ENCODE measurements at places on chromosomes 16 and 17.

DNA sequence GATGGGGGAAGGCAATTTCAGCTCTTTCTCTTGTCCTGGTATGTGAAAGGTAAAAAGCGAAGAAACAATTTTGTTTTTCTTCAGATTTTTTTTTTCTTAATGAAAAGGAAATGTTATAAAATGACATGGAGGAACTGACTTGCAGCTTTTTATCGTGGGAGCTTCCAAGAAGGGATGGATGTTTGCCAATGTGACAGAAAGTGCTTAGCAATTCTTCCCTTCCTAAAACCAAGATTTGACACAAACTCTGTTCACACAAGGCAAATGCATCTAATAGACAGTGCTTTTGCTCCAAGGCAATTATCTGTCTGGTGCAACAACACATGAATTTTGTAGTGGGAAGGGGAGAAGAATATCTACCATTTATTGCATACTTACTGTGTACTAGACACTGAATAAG, 988.5 kb downstream of the CDH11 start:
- DNase-seq: no peak

GRCh38 chr17:9239246-9239792, 218.0 kb downstream of the NTN1 start:
- DNase-seq: no peak

DNA sequence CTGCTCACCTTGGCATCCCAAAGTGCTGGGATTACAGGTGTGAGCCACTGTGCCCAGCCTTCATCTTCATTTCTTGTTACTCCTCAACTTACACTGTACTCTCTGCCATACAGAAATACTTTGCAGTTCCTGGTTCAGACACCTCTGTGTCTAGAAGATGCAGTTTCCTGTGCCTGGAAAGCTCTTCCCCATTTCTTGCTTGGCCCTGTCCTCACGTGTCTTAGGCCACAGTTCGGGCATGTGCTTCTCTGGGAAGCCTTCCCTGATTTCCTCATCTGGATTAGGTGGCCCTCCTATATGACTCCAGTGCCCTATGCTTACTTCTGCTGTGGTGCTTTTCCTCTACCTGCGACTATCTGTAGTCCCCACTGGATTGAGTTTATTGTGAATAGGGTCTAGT, 26.5 kb upstream of the CDR2 start:
- DNase-seq: no peak

GRCh38 chr16:88994695-88995094, 17.7 kb upstream of the CBFA2T3 start:
- no peak for DNase-seq

GRCh38 chr17:73628642-73629552, 15.3 kb downstream of the SDK2 start:
- no peak for DNase-seq

- no peak for DNase-seq
Measured at GRCh38 chr16:1941162-1942046, 1.6 kb downstream of the MSRB1 start.

DNA sequence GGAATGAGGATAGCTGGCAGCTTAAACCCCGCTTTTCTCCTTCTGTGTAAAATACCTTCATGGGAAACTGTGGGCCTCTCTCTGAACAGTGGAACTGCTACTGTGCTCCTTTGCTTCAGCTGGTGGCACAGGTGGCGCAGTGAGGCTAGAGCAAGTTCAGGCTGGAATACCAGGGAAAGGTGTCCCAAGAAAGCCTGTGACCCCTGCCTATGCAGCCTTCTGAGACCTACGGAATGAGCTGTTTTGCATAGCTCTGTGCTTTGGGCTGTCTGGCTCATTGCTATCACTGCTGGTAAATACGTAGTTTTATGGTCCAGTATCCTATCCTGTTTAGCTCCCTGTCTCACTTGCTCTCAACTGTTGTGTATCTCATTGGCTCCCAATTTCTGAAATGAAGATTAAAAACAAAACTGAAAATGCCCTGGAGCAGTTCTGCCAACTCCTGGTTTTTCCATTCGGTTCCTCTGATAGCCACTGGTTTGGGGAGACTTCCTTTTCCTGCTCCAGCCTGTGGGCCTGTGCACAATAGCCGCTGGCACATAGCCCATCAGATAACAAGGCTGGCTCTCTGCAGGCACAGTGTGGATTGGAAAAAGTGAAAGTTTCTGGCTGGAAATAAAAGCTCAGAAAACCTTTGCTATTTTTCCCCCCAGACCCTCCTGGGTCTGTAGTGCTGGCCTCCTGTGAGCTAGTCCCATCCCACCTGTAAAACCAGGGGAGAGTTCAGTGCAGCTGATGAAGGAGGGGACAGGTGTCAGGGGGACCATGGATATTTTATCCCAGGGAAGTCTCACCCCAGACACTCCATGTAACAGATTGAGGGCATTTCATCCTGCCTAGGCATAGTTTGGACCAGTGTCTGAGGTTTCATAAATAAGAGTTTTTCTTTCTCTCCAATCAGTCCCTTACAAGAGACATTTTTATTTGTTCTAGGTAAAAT, 24.0 kb downstream of the LIMD2 start:
- no peak for DNase-seq

GRCh38 chr17:42221886-42222745, 27.8 kb upstream of the GHDC start:
- DNase-seq: no peak

GRCh38 chr16:49116873-49117272, 164.8 kb downstream of the CBLN1 start:
- DNase-seq: no peak

DNA sequence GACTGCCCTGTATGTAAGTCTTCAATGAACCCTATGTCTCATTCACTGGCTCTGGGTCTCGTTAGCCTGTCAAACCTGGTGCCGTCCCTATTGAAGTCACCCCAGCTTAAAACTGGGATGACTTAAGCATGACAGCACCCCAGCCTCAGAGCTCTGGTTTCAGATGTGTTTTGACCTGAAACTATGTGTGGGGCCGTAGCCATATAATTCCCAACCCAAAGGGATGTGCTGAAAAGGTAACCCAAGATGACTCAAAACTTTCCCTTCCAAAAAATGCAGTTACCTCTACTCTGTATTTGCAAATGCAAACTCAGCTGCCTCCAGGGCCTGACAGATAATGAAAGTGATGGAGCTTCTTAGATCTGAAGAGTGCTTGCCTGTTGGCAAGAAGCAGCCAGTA, 478.3 kb upstream of the ERCC4 start:
- DNase-seq: no peak

GRCh38 chr17:57980522-57980921, 7.5 kb downstream of the VEZF1 start:
- DNase-seq: no peak

- DNase-seq: no peak
Measured at GRCh38 chr16:49660626-49661025, 195.3 kb downstream of the ZNF423 start.

DNA sequence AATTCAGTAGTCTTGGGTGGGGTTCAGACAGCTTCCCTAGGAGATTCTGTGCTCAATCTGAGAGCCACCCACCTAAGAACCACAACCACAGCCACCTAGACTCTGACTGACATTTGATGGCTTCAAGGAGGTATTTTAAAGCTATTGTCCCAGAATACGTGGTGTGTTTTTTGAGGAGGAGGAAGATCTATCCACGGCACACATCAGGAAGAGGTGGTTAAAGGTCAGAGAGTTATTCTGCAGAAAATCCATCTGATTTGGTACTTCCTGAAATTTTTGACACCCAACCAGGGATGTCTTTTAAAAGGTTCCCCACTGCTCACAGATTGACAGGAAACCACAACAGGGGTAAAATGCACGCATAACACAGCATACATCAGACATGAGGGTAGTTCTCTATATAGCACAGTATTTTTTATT, 25.1 kb downstream of the SMARCE1 start:
- DNase-seq: no peak

DNA sequence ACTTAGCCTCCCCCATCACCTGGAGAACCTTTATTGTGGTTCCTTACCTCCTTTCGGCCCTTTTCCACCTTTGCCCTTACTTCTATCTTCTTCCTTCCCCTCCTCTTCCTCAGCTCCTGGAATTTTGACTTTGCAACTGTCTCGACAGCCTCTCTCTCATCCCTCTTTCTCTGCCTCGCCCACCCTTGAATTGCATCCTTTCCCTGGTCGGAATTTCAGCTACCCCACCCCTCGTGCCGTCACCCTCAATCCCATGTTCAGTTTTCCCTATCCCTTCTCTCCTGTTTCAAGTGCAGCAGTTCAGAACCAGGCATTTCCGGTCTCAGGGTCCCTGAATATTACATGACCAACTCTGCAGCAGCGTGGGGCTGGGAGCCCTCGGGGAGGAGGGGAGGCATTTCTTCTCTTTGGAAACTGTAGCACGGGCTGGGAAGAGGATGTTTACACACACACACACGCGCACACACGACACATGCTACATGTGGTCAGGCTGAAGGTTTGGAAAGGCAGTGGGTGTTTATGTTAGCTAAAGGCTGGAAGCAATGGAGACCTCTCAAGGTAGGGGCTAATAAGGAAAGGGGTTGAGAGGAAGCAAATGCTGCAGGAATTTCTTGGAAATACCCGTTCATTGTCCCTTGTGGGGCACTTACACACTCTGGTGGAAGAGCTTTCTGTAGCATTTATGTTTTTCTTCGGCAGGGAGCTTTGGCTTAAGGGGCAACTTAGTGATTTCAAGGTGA, 971 bp downstream of the MINK1 start:
- no peak for DNase-seq

- no peak for DNase-seq
Measured at GRCh38 chr16:10228779-10229178, 46.6 kb upstream of the GRIN2A start.

- DNase-seq: peak; percentile 77
Measured at GRCh38 chr16:50305441-50306061, 39.2 kb downstream of the ADCY7 start.

GRCh38 chr16:31145398-31145990, 4.4 kb downstream of the PRSS36 start:
- DNase-seq: no peak

GRCh38 chr17:75652934-75653549, 13.9 kb downstream of the RECQL5 start:
- no peak for DNase-seq

GRCh38 chr17:17810895-17811248, 25.9 kb downstream of the SREBF1 start:
- DNase-seq: no peak

GRCh38 chr17:75344666-75345065, 55.4 kb upstream of the SLC25A19 start:
- DNase-seq: no peak

GRCh38 chr16:88286301-88286923, 96.3 kb upstream of the ZNF469 start:
- DNase-seq: no peak

DNA sequence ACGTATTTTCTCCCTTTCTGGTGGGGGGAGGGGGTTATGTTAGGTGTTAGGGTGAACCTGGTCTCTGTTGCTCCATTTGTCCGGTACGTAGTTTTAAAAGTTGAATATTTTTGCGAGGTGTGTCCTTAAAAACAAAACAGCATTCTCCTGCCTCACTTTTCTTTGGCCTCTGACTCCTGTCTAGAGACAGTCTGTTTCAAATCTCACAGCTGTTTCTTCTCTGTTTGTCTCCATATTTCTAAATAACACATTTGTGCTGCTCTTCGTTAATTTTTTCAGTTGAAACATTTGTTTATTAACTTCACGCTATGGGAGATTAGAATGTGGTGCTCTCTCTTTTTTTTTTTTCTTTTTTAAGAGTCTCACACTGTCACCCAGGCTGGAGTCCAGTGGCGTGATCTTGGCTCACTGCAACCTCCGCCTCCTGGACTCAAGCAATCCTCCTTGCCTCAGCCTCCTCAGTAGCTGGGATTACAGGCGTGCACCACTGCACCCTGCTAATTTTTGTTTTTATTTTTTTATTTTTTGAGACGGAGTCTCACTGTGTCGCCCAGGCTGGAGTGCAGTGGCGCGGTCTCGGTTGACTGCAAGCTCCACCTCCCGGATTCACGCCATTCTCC, 31.7 kb downstream of the RPA1 start:
- DNase-seq: no peak

DNA sequence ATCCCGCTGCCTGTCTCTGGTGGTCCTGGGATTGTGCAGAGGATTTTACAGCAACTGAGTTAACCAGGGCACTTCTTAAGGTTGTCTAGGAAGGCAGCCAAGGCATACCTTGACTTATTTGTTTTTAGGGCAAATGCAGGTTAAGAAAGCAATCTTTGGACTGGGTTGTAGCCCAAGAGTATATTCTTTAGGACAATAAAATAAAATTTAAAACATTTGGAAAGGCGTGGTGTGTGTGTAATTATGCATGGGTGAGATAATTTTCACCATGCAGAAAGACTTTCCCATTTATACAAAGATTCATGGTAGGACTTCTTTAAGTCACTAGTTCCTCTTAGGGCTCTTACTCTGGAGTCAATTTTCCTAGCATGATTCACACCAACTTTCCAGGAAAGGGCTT, 93.1 kb downstream of the SPACA3 start:
- no peak for DNase-seq

DNA sequence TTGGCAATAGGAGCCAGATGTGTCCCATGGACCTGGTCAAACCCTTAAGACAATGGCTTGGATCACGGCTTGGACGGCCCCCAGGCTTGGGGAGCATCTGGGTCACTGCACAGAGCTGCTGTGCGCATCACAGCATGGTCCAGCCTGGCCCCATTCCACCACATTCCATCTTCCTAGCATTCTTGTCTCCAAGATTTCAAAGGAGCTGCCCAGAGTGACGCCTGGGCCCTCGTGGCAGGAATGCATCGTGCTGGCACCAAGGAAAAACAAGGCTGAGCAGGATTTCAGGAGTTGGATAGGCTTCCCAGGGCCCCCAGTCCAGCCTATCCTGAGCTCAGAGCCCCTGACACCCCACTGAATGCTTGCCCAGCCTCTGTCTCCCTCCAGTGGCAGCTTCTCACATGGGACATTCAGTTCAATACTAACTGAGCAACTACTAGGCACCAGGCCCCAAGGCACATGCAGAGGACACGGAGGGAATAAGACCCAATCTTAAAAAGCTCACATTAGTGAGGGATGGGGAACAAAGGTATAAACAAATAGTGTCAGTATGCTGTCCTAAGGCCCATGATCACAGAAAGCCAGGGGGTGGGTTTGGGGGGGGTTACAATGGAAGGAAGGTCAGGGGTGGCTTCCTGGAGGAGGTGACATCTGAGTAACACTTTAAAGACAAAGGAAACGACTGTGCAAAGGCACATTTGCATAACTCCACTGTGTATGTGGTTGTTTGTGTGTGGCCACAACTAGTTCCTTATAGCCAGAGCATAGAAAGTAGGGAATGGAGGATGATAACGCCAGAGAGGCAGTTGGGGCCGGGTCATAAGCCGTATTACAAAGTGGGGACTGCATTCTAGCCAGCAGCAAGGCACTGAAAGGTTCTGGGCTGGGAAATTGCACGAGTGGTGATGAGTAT, 34.1 kb downstream of the TK2 start:
- no peak for DNase-seq

DNA sequence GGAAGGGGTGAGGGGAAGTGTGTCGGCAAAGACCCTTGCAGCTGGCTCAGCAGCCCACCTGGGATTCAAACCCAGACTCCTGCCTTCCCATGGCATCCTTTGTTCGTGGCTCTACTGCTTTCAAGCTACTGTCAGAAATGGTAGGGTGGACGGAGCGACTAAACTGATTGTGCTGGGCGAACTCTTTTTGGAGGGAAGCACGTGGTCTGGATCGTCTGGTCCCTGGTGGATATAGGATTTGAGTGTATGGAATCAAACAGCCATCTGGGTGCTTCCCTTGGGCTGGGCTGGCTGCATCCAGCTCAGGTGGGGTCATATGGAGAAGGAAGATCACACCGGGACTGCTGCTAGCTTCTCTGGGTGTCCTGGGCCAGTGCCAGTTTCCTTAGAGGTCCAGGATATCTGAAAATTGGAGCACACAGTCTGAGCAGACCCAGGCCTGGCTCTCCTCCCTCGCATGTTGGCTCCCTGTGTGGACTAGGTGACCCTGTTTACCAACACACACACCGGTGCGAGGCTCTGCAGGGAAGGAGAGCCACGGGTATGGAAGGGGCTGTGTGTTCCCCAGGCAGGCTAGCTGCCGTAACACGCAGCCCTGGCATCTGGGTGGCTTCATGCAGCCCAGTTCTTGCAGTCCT, 8.6 kb downstream of the CMIP start:
- no peak for DNase-seq
